ENCODE measurements at places on chromosomes 11 and 22.

DNA sequence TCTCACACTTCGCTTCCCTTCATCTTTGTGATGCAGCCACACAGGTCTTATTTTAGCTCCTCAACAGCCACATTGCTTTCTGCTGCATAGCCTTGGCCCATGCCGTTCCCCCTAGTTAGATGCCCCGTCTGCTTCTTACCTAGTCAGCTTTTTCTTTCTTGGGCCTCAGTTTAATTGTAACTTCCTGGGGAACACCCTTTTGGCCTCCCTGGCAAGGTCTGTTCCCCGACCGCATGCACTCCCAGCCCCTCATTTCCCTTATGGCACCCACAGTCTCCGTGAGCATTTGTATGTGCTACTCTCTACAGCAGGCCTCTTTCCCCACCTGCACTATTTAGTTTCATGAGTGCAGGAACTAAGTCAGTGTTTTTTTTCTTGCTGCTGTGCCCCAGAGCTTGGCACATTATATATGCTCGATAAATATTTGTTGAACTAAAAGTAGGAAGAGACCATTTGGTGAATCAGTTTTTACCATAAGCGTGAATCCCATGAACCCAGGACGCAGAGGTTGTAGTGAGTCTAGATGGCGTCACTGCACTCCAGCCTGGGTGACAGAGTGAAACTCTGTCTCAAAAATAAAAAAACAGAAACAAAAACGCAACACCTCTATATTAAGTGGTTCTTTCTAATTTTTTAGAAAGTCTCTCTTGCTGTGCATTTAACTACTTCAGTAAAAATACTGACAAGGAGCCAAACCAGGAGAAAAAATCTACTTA, 38.5 kb downstream of the TNRC6B start:
- no peak for DNase-seq

GRCh38 chr11:35313760-35314153, 105.6 kb downstream of the SLC1A2 start:
- no peak for DNase-seq

GRCh38 chr22:45201678-45202332, 38.1 kb downstream of the NUP50 start:
- peak; percentile 77 for DNase-seq

DNA sequence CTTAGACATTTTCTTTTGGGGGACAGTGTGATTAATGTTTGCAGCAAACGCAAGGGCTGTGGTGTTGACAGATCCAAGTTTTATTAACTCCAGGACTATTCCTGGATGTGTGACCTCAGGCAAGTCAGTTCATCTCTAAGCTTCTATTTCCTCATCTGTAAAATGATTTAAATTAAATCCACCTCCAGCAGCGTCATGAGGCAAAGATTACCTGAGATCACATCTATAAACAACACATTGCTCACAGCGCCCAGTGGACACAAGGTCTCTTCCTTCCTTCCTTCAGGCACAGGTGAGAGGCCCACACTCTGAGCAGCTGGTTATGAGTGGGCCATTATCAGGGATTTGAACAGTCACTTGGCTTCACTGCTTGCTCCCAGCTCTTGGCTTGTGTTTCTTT, 111.2 kb upstream of the RASSF10 start:
- DNase-seq = no peak

DNA sequence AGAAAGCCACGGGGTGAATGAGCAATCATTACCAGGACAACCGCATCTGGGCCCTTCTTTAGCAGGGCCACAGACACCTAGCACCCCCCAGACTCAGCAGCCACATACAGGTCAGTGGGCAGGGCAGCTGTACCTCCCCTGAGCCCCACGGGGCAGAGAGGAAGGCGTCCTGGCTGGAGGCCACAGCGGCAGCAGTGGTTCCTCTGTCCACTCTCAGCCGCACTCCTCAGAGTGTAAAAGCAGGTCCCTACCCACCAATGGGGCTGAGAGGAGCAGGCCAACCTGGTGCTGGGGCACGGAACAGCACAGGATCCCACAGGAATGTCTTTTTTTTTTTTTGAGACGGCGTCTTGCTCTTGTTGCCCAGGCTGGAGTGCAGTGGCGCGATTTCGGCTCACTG, 65.5 kb downstream of the APOL1 start:
- no peak for DNase-seq

GRCh38 chr11:7175007-7175406, 76.7 kb upstream of the SYT9 start:
- no peak for DNase-seq

- DNase-seq = no peak
Observed at GRCh38 chr11:2271077-2271326, 614 bp upstream of the ASCL2 start.

GRCh38 chr22:39592081-39593065, 21.8 kb downstream of the CACNA1I start:
- DNase-seq = peak; percentile 69

- peak; percentile 26 for DNase-seq
Observed at GRCh38 chr11:121534131-121535093, 81.6 kb upstream of the SORL1-AS1 start.

DNA sequence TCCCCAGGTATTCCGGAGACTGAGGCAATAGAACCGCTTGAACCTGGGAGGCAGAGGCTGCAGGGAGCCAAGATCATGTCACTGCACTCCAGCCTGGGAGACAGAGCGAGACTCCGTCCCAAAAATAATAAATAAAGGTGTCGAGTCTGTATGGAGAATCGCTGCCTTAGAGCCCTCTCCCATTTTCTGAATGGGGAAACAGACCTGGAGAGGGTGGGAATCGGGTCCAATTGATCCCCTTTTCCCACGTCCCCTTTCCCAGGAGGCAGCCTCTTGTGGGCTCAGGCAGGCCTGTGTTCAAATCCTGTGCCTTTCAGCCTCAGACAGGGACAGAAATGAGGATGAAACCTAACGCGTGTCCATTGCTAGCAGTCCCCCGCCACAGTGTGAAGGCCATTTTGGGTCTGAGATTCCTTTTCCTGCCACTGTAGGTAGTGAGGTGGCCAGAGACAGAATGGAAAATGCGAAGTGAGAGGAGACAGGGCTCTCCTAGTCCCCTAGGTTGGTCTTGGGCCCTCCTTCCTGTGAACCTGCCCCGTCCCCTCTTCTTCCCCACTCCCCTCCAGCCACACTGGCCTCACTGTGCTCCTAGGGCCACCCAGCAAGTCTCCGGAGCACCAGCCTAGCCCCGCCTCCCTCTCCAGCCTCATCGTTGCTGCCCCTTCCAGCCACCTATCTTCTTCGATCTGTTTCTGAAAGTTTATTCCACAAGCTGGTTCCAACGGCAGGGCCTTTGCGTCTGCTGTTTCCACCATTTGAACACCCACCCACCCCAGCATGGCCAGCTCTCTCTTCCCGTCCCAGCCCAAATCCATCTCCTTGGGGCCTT, 2.7 kb upstream of the POLDIP3 start:
- no peak for DNase-seq

- DNase-seq = no peak
Observed at GRCh38 chr11:70194792-70195791, 8.0 kb upstream of the FADD start.

GRCh38 chr11:13228572-13228971, 49.0 kb upstream of the BMAL1 start:
- no peak for DNase-seq

DNA sequence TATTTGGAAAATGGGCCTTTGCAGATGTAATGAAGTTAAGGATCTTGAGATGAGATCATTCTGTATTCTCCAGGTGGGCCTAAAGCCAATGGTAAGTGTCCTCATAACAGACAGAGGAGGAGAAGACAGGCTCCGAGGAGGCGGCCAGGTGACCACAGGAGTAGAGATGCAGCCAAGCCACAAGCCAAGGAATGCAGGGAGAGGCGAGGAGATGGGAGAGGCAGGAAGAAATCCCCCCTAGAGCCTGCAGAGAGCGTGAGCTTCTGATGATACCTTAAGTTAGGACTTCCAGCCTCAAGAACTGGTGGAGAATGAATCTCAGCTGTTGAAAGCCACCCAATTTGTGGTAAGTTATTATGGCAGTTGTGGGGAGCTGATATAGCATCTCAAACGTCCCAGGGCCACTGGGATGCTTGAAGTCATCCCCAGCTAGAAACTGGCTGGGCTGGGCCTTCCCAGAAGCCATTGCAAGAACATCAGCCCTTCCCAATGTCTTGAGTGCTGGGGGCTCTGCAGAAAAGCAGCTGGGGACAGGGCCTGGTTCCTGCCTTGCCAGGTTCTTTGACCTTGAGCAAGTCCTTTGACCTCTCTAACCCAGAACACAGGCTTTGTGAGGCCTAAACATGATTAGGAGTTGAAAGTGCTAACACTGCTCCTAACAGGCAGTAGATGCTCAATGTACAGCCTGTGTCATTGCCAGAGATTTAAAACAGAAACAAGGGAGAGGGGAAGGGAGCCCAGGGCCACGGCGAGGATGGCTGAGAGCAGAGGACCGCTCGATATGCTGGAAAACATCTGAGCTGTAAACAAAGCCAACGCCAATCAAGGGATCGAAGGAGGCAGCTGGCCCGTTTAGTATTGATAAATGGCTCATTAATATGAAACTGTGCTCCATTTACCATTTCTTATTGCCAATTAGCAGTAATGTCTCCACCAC, 632.3 kb downstream of the TBC1D22A start:
- no peak for DNase-seq

GRCh38 chr11:769887-770641, 7.2 kb downstream of the GATD1 start:
- DNase-seq = no peak

GRCh38 chr11:13188179-13188578, 89.4 kb upstream of the BMAL1 start:
- DNase-seq = no peak

DNA sequence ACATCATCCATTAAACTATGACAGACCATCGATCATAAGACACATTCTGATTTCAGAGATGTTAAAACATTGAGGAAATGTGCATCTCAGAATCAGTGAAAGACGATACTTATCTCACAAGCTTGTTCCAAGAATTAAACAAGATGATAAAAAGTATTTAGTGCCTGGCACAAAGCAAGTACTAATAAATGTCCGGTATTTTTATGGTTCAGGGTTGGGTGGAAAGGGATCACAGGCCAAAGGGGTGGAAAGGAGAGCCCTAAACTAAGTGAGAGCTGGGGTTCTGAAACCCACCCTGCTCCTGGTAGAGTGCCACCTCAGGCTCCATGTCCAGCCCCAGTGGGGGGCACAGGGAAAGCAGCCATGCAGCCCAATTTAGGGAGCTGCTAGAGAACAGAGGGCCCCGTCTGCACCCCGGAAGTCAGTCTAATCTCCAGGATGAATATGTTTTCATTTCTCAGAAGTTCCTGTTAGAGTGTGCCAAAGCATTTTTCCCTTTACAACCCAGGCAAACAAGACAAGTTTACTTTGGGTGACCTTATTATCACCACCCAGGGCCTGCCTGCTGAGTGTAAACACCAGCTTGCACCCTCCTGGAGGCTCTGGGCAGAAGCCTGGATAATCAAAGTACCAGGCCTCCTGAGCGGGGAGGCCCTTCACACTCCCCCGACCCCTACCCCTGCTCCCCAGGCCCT, 3.8 kb upstream of the CREB3L1 start:
- DNase-seq = peak; percentile 56

GRCh38 chr11:34203377-34203871, 98.0 kb downstream of the NAT10 start:
- no peak for DNase-seq

DNA sequence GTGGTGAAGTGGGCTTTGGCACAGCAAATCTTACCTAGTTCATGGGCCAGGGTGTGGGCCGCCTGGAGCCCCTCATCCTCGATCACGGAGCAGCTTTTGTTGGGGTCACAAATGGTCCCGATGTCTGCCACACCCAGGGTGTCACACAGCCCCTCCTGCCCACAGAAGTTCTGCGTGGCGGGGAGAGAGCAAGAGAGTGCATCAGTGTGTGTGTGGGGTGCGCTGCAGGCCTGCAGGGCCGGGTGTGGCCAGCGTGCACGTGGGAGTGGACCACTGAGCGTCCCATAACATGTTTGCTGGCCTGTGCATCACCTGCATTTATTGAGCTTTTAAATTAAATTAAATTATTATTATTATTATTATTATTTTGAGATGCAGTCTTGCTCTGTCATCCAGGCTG, 11.5 kb downstream of the ADAMTS8 start:
- no peak for DNase-seq

- peak; percentile 47 for DNase-seq
Observed at GRCh38 chr22:46052801-46053562, 76.0 kb upstream of the WNT7B start.

DNA sequence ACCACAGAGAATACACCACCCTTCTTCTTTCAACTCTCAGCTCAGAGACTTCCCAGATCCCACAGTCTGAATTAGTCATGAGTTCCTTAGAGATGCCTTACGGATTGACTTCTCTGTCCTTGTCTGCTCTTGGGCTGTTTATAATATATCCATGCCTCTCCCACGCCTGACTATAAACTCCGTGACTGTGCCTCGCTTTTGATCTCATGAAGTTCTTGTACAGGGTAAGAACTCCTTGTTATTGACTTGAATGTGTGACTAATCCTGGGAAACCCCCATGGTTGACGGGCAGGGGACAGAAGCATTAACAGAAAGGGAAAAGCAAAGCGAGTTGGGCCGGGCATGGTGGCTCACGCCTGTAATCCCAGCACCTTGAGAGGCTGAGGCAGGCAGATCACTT, 62.4 kb upstream of the POU2AF1 start:
- DNase-seq = peak; percentile 23

GRCh38 chr22:42261296-42261695, 9.2 kb downstream of the TCF20 start:
- DNase-seq = peak; percentile 81

GRCh38 chr11:100841711-100842407, 154.8 kb downstream of the ARHGAP42 start:
- no peak for DNase-seq

- peak; percentile 57 for DNase-seq
Observed at GRCh38 chr22:20249797-20250354, 18.2 kb downstream of the RTN4R start.

- no peak for DNase-seq
Observed at GRCh38 chr11:2102132-2102882, 36.9 kb downstream of the IGF2 start.

DNA sequence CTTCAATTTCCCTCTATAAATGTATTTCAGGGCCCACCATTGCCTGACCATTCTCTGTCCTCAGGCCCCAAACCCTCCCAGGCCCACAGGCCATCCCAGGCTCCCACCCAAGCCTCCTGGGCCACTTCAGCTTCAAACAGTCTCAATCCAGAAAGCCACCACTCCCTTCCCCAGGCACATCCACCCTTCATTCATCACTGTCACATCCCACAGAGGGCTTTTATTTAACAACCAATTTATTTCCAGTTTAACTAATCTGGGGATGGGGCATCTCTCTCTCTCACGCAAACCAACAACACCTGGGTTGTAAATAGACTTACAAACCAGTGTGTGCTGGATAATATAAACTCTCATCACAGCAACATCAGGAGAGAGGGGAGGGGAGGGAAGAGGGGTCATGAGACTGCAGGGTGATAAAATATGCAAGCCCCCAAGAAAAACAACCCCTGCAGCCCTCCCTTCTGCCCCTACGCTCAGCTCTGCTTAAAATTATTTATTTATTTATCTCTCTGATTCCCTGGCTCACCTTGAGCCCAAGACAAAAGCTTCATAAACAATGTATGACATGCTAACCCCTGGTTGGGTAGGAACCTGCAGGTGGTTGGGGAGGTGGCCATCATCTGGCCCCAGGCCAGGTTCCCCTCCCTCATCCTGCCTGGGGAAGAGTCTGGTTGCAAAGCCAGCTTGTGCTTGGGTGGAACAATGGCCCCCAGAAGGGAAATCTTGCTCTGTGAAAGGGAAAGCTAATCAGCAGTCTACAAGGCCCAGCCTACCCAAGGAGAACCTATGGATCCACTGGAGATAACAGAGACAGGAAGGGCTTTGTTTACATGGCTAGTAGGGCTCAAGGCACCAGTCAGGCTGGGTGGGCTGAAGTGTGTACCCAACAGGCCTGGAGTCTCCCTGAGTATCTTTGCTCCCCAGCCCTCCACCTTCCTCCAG, 359.2 kb downstream of the BUD13 start:
- no peak for DNase-seq

- no peak for DNase-seq
Observed at GRCh38 chr22:28154861-28155260, 235.8 kb upstream of the PITPNB start.
